ENCODE measurements at places on chromosomes 5 and 9.

DNA sequence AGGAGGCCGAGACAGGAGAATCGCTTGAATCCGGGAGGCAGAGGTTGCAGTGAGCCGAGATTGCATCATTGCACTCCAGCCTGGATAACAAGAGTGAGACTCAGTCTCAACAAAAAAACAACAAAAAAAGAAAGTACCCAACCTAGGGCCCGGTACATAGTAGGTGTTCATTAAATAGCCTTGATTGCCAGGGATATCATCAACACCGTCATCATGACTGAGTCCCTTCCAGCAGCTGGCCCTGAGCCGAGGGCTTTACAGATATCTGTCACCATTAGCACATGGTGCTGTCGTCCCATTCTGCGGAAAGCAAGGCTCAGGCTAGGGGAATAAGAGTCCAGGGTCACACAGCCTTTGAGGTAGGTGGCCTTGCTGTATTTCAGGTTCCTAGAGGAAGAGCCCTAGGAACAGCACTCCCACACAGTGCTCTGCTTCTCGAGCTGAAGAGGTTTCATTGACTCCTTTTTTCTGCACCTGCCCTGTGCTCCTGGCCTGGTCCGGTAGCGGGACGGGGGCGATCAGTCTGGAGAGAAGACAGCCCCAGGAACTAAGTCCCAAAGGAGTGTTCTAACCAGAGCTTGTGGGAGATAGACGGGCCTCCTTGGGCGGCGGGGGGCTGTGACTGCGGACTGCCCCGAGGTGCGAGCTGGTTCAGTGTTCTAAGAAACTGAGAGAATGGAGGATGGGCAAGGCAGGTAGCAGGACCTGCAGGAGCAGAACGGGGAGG lies 48.2 kb downstream of the CXXC5 start:
- no peak for DNase-seq

DNA sequence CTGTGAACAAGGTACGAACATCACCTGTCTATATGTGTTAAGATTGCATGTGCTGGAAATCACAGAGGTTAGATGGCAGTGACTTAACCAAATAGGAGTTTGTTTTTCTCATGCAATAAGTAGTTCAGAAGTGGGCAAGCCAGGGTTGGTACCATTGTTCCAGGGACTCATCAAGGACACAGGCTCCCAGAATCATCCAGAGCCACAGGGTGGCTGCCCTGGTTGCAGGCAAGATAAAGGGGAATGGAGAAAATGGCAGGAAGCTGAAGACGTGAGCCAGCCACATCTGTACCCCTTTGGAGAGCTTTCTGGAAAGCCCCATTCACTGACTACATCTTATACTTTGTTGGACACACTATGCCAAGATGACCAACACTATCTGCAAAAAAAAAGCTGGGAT lies 126.0 kb upstream of the IL12B start:
- DNase-seq: no peak

DNA sequence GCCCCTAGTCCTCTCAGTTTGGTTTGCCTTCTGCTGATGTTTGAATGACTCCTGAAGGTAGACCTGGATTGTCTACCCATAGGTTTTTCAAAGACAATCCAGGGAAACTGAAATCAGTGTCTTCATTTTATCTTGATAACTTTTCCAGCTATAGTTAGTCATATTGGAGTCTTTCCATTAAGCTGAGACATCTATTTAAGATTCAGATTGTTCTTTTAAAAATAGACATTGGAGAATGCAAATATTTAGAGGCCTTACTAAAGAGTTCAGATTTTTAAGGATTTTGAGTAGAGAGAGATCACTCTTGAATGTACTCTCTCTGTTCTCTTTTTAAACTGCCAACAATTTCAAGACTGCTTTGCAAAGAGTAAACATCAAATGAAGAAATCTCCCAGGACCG lies 69.1 kb downstream of the GDNF start:
- DNase-seq: no peak

- DNase-seq: no peak
These were observed 21.2 kb downstream of the ABLIM3 start for GRCh38 chr5:149162401-149163084.

- no peak for DNase-seq
These were observed 2.6 kb downstream of the HDAC3 start for GRCh38 chr5:141633871-141634561.

DNA sequence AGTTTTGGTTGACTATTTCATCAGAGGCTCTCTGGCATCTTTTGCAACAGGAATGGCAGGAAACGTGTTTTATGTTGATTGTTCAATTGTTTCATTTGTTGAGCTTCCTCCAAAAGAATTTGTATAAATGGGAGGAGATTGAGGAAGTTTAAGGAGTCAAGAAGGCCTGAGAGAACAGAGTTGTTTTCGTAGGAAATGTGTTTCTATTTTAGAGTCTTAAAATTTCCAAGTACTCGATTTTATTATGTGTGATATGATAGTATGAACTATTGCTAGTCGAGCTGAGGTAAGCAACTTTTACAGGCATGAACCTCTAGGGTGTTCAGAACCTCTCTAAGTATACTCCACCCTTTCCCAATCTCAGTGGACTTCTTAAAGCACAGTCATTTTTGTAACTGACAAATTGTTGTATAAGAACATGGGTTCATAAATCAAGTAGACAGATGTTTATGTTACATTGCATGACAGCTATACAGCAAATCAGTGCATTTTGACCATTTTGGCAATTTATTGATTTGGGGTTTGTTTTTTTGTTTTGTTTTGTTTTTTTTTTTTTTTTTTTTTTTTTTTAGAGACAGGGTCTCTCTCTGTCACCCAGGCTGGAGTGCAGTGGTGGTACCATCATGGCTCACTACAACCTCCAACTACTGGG lies 47.4 kb downstream of the POLK start:
- DNase-seq: no peak

DNA sequence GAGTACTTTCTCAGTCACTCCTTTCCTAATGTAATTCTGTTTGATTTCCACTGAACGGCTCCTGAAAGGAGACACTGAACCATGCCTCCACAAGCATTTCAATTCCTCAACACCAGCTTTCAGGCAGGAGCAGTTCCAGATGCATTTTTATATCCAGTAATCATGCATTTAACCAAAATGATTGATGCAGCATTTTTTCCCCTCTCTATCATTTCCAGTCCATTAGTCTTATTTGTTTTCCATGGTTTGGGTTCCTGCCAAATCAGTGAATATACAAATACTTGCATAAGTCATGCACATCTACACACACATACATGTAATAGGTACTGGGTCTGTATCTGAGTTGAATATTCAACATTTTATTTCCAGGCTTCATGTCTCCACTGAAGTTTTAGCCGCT lies 122.7 kb downstream of the GRIA1 start:
- no peak for DNase-seq

- DNase-seq: no peak
These were observed 11.5 kb downstream of the SMIM3 start for GRCh38 chr5:150789943-150790611.

- no peak for DNase-seq
These were observed 29.2 kb upstream of the GLRA1 start for GRCh38 chr5:151953833-151954232.

- no peak for DNase-seq
These were observed 6.2 kb upstream of the SPINK4 start for GRCh38 chr9:33233626-33234342.

- no peak for DNase-seq
These were observed 262.2 kb upstream of the ARRDC3 start for GRCh38 chr5:91645347-91645746.

DNA sequence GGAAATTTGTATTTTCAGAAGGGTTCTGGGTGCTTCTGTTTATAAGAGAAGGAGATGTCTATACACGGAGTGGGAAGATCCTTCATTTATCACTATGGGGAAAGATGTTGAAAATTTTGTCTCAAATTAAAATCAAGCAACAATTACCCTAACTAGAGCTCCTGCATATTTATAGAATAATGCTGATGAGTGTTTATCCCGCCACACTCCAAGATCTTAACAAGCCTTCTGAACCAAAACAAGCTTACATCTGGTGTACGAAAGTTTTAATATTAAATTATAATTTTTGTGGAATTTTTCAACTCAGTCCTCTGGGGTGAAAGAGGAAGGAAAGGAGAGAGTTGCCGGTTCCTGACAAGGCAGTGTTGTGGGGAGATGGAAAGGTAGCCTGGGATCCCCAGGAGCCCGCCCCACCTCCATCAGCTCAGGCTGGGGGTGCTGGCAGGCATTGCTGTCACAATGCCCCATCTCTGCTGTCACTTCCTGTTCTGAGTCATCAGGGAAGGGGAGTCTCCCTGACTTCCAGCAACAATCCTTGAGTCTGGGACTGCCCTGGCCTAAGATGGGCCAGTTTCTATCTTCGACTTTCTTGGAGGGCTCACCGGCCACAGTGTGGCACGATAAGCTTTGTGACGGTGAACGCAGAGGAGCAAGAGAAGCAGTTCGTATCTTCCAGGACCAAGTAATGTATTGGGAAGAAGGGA lies 64.5 kb downstream of the ERAP1 start:
- DNase-seq: no peak

DNA sequence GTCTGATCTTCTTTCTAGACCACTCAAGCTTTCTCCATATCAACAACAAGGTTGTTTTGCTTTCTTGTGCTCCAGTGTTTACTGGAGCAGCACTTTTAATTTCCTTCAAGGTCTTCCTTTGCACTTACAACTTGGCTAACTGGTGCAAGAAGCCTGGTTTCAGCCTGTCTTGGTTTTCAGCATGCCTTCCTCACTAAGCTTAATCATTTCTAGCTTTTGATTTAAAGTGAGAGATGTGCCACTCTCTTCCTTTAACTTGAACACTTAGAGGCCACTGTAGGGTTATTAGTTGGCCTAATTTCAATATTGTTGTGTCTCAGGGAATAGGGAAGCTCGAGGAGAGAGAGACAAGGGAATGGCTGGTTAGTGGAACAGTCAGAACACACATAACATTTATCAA lies 13.4 kb downstream of the AK3 start:
- DNase-seq: no peak
